ENCODE measurements at places on chromosomes 5 and 9.

DNA sequence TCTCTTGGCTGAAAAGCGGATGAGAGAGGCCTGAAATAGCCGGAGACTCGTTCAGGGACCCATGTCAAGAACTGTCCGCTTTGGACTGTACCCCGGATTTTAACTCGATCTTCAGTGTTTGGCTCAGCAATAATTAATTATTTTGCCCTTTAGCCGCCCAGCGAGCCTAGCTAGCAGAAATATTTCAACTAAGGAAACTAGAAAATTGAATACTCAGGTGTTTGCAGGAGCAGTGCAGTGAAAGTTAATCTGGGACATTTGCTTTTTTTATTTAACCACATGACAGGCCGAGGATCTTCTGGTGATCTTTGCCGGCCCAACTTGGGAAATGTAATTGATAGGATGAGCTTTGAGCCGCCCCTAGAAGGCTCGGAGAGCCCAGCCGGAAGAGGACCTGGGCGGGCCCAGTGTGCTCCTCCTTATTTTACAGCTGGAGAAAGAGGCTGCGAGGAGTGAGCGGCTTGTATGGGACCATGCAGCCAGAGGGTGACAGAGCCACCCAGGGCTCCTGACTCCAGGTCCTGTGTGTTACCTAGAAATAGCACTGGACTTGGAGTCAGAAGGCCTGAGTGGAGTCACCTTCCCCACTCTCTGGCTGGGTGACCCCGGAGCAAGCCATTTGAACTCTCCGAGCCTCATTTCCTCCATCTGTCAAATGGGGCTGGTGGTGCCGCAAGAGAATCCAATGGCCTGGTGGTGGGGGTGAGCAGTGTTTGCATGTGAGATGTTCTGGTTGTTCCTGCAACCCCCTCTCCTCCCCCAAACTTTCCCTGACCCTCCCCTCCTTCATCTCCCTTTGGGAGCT lies 2.4 kb downstream of the PPARGC1B start:
- no peak for DNase-seq

GRCh38 chr5:129945028-129945427 lies 40.8 kb downstream of the CHSY3 start:
- no peak for DNase-seq

GRCh38 chr5:147956064-147956841 lies 49.9 kb upstream of the C5orf46 start:
- DNase-seq = no peak

- no peak for DNase-seq
Measured at GRCh38 chr9:70340572-70340971, 73.9 kb downstream of the KLF9 start.

DNA sequence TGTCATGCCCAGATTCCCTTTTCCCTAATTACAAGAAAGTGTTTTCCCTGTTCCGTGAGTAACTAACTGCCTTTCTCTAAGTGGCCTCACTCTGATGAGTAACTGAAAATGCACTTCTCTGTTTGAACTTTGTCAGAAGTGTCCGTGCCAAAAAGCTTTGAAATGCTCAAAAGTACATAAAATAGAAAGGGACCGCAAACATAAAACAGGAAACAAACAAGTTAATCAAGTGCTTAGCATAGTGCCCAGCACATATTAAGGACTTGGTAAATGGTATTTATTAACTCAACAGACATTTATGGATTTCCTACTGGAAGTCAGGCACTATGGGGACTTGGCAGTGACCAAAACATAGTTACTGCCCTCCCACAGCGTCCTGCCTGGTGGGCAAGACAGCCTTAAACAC lies 22.3 kb downstream of the AQP3 start:
- no peak for DNase-seq

DNA sequence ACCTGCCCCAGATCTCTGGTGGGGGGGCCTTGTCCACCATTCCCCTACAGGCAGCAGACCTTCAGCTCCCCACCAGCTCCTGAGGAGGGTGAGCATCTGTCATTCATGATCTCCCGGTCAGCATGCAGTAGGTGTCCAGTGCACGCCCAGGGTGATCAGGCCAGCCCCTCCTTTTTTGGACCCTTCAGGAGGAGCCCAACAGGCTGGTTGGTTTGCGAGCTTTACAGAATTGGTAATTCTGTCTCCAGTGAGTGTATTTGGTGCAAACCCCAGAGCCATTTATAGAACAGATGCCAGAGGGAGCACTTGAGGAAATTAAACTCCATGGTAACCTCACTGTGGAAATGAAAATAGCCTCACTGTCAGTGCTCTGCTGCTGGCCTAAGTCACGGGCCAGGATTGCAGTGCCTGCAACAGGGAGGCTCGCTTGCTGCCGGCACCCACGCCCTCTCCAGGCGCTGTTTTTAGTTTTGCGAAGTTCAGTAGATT lies 23.4 kb downstream of the WNK2 start:
- DNase-seq = no peak

DNA sequence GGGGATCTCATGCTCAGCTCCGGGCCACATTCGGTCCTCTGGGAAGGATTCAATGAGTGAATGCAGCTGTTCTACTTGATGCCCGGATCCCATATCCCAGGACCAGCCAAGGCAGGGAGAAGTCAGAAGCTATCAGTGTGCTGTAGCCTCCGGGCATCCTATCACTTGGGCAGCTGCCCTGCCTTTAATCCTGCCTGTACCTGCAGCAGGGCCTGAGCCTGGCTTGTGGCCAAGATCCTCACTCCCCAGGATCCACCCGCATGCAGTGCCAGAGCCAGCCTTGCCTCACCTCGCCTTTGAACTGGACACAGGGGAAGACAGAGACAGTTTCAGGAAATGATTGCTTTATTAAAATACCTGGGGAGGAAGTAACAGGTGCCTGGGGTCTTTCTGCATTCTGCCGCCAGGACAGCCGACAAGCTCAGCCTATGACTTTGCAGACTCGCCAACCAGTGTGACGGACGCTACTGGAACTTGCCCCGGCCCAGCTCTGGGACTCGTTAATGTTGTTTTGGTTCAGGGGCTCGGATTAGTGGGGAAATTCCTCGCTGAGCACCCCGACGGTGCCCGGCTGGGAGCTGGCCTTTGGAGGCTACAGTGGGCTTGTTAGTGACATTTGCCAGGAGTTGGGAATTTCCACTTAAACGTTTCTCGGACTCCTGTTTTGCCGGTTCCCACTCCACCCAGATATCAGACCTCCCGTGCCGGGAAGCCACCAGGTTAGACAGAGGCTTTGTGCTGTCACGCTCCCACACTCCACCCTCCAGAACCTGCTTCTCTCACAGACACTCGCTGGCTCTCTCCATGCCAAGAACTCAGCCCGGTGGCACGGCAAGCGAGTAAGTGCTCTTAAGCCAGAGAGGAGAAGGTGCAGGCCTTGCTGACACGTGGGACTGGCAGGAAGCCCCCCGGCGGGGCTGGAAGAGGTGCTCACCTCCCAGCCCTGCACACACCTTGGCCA lies 721 bp downstream of the PTGES start:
- no peak for DNase-seq

- no peak for DNase-seq
Measured at GRCh38 chr5:39284552-39284951, 65.2 kb upstream of the FYB1 start.

GRCh38 chr9:135357863-135358551 lies 121.6 kb upstream of the PPP1R26 start:
- no peak for DNase-seq

- no peak for DNase-seq
Measured at GRCh38 chr5:16547200-16547842, 69.5 kb downstream of the RETREG1 start.

DNA sequence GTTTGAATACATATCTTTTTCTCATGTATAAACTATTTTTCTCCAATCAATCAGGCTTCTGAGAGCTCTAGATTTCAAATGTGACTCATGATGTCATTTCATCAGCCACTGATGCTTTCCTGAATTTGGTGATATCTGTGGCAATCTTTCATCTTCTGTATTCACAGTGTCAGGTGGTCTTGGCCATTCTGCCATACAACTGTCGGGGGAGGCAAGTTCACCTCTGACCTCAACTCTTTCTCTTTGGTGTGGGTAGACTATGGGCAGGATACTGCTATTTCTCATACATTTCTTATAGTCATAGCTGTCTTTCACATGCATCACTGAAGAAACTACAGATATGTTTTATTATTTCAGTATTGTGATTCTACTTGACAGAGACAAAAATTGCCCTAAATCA lies 414.1 kb upstream of the MEF2C start:
- DNase-seq = no peak

DNA sequence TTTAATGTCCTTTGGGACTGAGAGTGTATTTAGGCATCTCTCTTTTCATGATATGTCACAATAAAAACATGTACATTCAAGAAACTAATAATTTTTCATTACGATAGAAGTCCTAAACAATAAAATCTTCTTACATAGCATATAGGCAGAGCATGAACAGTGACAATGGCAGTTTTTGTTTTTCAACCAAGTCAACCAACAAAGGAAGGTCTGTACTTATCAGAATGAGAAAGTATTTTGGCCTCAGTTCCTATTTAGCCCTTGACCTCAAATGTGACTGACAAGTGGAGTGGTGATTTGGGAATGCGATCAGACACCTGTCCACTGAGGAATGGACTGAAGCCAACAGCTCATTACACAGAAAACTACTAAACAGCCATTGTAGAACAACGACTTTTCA lies 219.5 kb downstream of the TMEM161B start:
- DNase-seq = no peak

DNA sequence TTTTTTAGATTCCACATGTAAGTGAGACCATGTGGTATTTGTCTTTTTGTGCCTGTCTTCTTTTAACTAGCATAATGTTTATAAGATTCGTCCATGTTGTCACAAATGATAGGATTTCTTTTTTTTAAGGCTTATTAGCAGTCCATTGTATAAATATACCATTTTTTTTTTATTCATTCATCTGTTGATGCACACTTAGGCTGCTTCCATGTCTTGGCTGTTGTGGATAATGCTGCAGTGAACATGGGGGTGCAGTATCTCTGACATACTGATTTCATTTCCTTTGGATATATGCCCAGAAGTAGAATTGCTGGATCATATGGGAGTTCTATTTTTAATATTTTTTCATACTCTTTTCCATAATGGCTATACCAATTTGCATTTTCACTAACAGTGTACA lies 48.7 kb downstream of the KIAA1958 start:
- DNase-seq = no peak

GRCh38 chr9:97593960-97594359 lies 39.2 kb downstream of the TSTD2 start:
- DNase-seq = no peak

DNA sequence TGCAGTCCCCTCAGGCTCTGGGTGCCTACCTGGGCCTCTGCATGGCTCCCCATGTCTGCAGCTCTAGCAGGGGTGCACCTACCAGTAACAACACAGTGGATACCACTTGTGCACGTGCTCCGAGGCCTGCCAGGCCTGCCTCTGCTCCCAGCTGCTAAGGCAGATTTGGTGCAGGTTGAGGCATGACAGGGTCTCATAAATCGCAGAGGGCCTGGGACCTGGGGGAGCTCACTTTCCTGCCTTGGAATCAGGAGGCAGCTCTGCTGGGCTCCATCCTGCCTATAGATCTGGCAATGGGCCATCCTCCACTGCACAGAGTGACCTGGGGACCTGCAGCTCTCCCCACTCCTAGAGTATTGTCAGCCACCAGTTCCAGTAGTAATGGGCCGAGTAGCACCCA lies 121.9 kb upstream of the CXCL14 start:
- no peak for DNase-seq

GRCh38 chr5:123876276-123876790 lies 364.4 kb downstream of the CSNK1G3 start:
- DNase-seq = no peak

DNA sequence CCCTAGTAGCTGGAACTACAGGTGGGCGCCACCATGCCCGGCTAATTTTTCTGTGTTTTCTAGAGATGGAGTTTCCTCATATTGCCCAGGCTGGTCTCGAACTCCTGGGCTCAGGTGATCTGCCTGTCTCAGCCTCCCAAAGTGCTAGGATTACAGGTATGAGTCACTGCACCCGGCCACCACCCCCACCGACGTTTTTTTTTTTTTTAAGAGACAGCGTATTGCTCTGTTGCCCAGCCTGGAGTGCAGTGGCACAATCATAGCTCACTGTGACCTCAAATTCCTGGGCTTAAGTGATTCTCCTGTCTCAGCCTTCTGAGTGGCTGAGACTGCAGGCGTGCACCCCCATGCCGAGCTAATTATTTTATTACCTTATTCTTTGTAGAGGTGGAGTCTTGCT lies 38.2 kb downstream of the WDR70 start:
- DNase-seq = no peak

DNA sequence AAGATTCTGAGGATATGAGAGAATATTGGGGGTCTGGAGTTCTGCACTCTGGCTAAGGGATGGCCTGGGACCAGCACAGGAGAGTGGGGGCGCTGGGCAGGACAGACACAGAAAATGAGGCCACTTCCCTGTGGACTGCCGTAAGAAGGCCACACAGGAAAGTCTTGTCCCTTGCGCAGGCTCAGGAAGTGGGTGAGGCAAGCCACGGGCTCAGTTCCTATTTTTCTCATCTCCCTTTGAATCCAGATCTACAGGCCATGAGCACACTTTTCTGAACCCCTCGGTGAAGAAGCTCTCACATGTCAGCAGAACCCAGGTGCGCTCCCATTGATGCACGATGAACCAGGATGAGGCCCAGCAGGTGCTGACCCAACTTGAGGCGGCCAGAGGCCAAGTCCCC lies 207.4 kb downstream of the AGTPBP1 start:
- no peak for DNase-seq

GRCh38 chr9:133886563-133887501 lies 105.3 kb downstream of the VAV2 start:
- no peak for DNase-seq

- DNase-seq = no peak
Measured at GRCh38 chr5:102481054-102481715, 17.6 kb downstream of the SLCO6A1 start.

- DNase-seq = no peak
Measured at GRCh38 chr5:20678814-20679298, 690.9 kb upstream of the CDH18 start.

DNA sequence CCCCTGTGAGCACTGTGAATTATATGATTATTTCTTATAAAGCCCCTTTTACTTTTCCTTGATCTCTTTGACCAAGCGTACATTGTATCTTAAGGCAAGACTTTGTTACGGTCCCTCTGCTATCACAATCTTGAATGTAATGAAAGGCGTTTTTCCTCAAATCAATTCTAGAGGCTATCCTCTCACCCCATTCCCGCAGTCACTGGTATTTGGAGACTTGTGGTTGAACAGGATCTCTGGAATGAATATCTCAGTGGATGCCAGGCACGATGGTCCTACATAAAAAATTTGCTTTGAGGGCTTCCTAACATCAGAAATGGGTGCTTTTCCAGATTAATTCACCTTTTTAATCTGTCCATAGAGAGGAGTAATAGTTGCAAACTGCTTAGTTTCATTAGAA lies 151.4 kb upstream of the PAPPA start:
- DNase-seq = no peak

DNA sequence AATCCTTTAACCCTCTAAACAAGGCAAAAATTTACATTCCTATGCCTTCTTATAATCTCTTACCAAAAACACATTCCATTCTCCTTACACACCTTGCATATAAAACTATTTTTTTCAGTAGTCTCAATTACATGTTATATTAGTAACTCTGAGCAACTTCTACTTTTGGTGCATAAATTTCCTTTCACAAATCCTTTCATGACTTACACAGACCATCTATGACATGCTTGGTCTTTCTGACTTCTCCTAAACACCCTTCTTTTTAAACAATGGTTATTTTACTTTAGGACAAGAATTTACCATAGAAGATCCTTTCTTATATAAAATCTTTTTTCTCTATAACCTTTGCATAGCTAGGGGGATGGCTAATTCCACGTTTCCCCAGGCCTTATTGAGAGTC lies 208.0 kb upstream of the ARRDC3 start:
- DNase-seq = no peak

Data from D721Med (cell line).